ENCODE measurements at places on chromosomes 2 and 18. TPM values are rescaled to one million over a fixed set of nuclear protein-coding genes. Genes with fewer than 3 reads are reported as not detected.
A peak's percentile ranks its signal among the peaks of the same experiment; 100 is the strongest.

GRCh38 chr2:227703280-227703732 lies 14.5 kb downstream of the SLC19A3 start:
- peak; percentile 8 for DNase-seq

DNA sequence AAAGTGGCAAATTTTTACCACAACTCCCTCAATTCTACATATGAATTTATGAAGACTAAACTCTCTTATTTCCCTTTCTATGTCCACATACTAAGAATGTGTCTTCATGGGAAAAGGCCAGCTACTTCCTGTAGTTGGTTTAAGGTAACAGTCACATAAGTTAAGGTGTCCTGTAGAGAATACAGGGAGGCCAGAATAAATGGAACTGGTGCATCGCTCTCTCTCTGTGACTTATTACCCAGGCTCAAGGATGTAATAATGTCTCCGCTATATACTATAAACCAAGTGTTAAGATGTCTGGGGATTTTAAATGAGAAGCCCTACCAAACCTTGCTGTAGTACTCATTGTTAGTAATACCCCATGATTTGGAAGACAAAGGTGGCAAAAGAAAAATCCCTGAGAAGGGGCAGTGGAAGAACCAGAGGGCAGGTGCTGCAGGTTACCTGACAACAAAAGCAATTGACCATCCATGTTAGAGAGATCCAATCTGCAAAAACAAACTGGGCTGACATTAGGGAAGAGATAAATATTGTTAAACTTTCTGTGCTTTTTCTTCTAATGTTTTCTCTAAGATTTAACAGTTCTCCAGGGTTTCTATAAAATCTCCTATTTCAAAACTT lies 372.8 kb downstream of the TMX3 start:
- no peak for DNase-seq

- DNase-seq, result no peak
These were observed 46.6 kb downstream of the ID2 start for GRCh38 chr2:8728305-8729015.

DNA sequence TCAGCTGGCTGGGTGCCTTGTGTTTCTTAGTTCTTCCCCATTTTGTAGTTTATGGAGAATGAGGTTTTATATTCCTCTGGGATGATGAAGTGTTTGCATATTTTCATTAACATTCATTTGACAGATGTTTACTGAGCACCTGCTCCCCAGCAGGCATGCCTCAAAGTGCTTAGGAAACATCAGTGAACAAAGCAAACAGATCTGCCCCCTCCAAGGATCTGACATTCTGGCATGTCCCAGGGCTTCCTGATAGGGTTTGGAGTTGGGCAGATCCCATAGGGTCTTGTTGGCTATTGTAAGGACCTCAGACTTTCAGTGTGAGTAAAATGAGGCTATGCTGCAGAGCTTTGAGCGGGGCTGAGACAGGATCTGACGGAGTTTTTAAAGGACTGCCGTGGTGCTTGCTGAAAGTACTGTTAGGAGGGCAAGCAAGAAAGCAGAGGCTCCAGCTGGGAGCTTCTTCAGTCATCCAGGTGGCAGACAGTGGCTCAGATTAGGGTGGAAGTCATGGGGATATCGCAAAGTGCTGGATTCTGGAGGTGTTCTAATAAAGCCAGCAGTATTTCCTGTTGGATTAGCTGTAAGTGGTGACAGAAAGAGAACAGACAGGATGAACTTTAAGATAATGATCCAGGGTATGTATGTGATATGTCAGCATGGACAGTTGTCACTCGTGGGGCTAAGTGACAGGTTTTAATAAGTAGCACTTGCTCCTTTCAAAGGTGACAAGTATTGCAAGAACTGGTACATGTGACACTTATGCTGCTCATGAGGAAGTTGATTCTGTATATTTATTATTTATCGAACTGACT lies 11.3 kb upstream of the IAH1 start:
- DNase-seq, result no peak

DNA sequence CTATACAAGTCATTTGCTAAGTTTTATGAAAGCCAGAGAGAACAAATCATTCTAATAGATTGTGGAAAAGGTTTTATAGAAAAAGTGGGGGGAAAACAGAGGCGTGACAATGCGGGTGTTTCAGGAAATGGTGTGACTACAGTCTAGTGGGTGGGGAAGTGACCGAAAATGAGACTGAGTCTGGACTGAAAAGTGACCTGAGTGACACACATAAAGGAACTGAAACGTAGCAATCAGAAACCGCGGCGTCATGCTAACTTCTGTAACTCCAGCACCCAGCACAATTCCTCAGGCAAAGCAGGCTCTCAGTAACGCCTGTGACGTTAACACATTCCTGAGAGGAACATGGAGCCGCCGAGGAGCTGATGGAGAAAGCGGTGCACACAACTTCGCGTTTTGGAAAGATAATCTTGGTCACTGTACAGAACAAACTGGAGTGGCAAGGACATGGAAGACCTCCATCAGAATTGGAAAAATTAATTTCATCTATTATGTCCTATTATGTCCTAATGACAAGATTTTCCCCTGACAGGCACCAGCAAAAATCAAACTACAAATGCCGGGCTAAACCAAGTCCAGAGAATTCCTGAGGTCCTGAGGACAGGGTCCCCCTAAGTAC lies 1.4 kb upstream of the CD226 start:
- no peak for DNase-seq

- peak; percentile 44 for DNase-seq
These were observed 35.7 kb upstream of the ST3GAL5 start for GRCh38 chr2:85924522-85924921.

DNA sequence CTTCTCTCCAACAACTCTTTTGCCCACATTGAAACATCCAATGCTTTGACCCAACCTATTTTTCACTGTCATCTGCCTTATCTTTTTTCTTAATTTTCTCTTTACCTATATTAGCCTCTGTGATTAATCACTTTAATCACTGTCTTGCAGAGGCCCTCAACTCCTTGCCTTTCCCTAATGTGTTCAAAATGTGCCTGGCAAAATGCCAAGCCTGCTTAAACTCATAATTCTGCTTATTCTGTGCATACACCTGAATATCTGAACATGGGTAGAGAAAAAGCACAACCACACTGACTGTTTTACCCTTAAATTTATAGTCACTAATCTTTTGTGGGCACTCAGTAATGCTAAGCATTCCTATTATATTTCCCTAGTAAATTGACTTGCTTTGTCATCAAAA lies 63.0 kb upstream of the GALNT13 start:
- no peak for DNase-seq

GRCh38 chr2:235206980-235207579 lies 255.3 kb downstream of the SH3BP4 start:
- DNase-seq, result no peak

GRCh38 chr2:98729652-98730051 lies 1.3 kb downstream of the MGAT4A start:
- no peak for DNase-seq

DNA sequence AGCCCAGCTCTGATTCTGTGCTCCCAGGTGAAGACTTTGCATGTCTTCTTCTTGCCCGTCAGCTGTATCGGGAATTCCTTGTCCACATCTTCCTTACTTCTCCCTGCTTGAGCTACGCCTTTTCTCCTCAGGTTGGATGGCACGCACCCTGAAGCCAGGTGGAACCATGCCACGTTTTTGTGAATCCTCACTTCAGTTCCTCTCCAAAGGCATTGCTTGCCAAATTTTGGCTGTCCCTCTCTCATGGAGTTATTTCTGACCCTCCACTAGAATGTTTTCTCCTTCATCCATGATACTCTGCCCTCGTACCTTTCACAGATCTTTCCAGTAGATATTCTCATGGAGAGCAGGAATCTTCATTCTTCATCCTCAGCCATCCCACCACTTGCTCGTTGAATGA lies 20.2 kb downstream of the ZCCHC2 start:
- DNase-seq, result no peak

GRCh38 chr2:14706201-14706600 lies 73.7 kb downstream of the LRATD1 start:
- no peak for DNase-seq

- DNase-seq, result no peak
These were observed 377.4 kb upstream of the CRIM1 start for GRCh38 chr2:35978218-35978617.

- no peak for DNase-seq
These were observed 109.9 kb upstream of the CAB39 start for GRCh38 chr2:230602562-230603230.

- DNase-seq, result no peak
These were observed 984 bp upstream of the MSH2 start for GRCh38 chr2:47401789-47402554.

DNA sequence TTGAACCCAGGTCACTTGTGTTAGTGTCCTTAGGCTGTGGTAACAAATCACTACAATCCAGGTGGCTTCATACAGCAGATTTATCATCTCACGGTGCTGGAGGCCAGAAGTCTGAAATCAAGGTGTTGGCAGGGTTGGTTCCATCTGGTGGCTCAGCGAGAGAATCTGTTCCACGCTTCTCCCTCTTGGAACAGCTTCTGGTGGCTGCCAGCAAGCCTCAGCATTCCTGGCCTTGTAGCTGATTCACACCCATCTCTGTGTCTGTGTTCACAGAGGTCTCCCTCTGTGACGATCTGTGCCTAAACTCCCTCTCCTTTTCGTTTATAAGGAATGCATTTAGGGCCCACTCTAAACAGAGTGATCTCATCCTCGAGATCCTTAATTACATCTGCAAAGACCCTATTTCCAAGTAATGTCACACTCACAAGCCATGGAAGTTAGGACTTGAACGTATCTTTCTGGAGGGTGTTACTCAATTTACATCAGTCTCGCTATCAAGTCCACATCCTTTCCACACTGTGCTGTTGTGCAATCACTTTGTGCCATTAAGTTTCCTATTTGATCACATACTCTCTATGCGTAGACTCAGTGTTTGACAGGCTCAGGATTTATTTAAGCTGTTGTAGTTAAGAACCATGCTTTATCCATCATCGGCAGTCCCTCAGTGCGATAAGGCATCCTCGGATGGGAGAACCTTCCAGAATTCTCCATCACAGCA lies 164.4 kb downstream of the SOCS6 start:
- DNase-seq, result no peak

- no peak for DNase-seq
These were observed 70.9 kb downstream of the TCF4 start for GRCh38 chr18:55517055-55517454.

GRCh38 chr2:27962006-27962405 lies 71.5 kb downstream of the BABAM2 start:
- peak; percentile 54 for DNase-seq

DNA sequence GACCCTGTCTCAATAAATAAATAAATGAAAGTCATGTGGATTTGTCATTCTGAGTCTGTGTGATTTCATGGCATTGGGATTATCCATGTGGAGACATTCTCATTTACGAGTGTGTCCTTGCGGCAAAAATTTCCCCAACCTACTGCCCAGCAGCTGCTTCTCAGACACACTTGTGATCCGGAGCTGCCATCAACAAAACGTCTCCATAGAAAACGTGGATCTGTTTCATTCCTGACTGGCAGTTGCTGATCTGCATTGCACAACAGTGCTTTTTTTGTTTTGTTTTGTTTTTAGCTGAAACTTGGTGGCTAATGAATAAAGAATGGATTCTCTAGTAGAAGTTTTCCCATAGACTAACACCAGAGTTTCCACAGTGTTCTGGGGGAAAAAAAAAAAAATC lies 74.7 kb downstream of the TGIF1 start:
- DNase-seq, result no peak

- DNase-seq, result no peak
These were observed 51.7 kb downstream of the SUMO1 start for GRCh38 chr2:202186641-202187202.

- DNase-seq, result no peak
These were observed 25.4 kb downstream of the KCNG2 start for GRCh38 chr18:79823120-79823519.

DNA sequence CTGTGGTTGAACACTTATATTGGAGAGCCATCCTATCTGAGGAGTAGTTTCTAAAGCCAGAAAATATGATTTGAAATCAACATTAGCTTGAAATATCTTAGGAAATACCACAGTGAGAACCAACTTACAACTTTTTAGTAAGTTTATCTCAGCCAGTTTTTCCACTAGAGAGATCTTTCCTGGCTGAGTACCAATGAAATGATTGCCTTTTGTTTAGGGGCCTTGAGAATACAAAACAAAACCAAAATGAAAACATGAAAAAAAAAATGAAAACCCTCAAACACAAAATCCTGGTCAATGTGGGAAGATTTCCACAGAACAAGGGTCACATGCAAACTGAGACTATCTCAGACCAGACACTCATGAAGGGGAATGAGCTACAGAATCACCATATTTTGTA lies 429.0 kb downstream of the SETBP1 start:
- no peak for DNase-seq

GRCh38 chr18:56019156-56019555 lies 431.2 kb upstream of the TCF4 start:
- no peak for DNase-seq

DNA sequence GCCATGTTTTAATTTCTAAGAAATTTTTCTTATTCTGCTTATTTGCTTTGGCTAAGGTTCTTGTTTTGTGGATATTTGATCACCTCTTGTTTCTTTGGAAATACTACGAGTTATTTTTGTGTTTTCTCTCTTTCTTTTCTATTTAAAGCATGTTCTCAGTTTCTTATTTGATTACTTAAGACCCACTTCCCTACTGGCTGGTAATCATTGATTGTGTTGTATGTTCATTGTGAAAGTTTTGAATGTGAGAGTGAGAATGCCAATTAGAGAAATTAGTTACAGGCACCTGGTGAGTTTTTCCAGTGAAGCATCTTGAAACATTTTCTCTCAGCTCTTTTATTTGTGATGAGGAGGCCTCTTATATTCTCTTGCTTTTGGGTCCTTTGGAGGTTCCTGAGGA lies 226.7 kb upstream of the MC4R start:
- DNase-seq, result no peak

DNA sequence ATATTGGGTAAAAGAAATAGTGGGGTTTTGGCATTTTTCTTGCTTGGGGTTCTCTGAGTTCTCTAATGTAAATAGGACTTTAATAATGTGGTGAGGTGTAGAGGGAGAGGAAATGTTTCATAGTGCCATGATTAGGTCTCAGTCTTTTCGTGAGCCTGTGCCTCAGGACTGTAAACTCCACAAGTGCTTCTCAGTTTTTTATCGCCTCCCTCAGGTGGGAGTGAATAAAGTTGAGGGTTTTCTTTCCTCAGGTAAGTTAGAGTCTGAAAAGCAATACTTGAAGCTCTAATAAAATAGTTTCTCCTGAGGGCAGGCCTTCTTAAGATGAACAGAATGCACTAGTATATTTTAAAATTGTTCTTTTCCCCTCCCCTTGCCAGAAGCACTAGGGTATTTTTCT lies 243.1 kb upstream of the SETBP1 start:
- no peak for DNase-seq

DNA sequence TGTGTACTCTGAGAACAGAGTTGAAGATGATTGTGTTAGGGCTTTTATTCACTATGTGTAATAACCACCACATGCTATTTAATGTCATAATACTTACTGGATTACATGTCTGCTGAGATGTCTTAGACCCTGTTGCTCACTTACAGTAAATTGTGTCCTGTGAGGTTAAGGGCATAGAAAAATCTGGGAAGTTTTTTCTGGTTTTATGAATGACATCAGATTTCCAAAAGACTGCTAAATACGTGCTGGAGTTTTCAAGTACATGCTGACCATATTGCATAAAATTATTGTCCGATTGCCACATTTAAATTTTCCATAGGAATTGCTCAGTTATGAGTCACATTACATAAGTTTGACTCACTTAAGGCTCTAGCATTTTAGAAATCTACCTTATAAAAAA lies 96.7 kb upstream of the COL5A2 start:
- peak; percentile 93 for DNase-seq

The LPIN2 gene
- total RNA-seq, result 14.6 TPM

The CHRNG gene
- not detected for total RNA-seq

The CFAP65 gene
- total RNA-seq, result 0.27 TPM

The MYOM1 gene
- 0.57 TPM for total RNA-seq

All from astrocyte (in vitro differentiated cells and primary cell).